ENCODE measurements at places on chromosomes 5 and 9. TPM values are rescaled to one million over a fixed set of nuclear protein-coding genes. Genes with fewer than 3 reads are reported as not detected.

- no peak overlapping the region for H3K4me3 ChIP-seq
- DNase-seq: no peak
- H3K27me3 ChIP-seq: no peaks in the 10 kb centered on the region
Measured at GRCh38 chr9:69946800-69947437, 96.7 kb upstream of the MAMDC2 start.

GRCh38 chr9:34262971-34263370 is 66.1 kb downstream of the KIF24 start:
- no peaks in the 10 kb centered on the region for H3K27me3 ChIP-seq
- H3K4me1 ChIP-seq: no peaks in the 10 kb centered on the region
- no peaks in the 10 kb centered on the region for H3K36me3 ChIP-seq
- no peak for DNase-seq

DNA sequence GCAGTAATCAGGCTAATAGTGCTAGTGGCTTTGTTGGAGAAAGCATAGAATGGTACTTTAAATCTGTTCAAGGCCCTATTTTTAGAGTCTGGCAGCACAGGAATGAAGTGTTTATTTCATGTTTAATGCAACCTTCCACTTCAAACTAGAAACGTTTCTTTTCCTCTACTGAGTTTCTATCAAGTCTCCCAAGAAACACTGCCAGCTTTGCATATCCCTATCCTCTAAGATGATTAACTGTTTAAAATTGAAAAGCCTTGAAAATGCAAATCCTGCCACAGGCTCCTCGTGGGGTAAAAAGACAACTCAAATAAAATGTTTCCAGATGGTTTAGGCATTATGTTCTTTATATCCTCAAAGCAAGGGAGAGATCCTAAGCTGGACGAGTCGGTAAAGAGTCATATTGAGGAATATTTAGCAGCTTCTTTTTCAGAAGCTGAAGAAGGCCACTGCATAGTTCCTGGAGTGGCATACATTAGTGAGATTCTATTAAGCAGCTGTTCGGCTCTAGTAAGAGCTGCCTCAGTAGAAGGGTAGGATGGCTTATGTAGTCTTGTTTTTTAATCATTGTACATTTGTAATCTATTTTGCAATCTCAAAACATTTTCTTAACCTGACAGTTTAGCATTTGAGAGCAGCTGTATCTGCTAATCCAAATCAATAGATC is 251.2 kb downstream of the CHSY3 start:
- H3K27ac ChIP-seq: peak overlapping the region; percentile 90
- H3K4me1 ChIP-seq: no peaks in the 10 kb centered on the region
- no peak overlapping the region for H3K4me3 ChIP-seq
- H3K36me3 ChIP-seq: no peaks in the 10 kb centered on the region

- H3K27ac ChIP-seq: no peak overlapping the region
- H3K4me1 ChIP-seq: no peaks in the 10 kb centered on the region
- H3K4me3 ChIP-seq: no peak overlapping the region
Measured at GRCh38 chr9:108278341-108278740, 577.4 kb downstream of the ACTL7B start.

Gene CNTFR
- total RNA-seq: 9.9 TPM

DNA sequence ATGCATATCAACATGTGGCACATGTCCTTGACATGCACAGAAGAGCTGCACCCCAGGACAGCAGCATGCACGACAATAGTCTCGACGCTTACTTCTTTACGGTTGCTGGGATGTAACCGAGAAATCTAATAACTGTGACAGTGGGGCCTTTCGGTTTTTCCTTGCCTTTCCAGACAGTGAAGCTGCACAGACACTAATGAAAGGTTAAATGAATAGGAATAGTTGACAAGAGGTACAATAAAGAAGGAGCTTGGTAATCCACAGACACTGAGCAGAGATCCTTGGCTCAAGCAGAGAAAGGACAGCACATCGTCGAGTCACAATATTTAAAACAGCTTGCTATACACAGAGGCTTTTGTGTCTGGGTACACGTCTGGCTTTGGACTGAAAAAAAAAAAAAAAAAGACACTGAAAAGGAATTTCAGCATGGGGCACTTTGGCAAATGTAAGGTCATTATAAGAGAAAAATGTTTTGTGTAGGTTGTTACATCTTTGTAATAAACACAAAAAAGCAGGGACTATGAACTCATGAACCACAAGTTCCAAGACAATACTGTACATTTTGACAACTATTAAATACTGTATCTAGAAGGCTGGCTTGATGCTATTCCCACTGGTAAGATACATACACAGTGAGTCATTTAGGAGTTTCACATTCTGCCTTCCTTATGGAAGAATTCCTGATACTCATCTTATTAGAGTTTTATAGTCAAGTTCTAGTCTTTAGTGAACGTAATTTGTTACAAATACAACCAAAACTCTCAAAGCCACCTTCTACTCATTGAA is 5.6 kb downstream of the BNC2 start:
- H3K36me3 ChIP-seq: no peaks in the 10 kb centered on the region
- H3K4me3 ChIP-seq: no peak overlapping the region
- no peaks in the 10 kb centered on the region for H3K27me3 ChIP-seq
- H3K4me1 ChIP-seq: no peaks in the 10 kb centered on the region
- no peak overlapping the region for H3K27ac ChIP-seq

Gene PSIP1
- total RNA-seq: 60.0 TPM

DNA sequence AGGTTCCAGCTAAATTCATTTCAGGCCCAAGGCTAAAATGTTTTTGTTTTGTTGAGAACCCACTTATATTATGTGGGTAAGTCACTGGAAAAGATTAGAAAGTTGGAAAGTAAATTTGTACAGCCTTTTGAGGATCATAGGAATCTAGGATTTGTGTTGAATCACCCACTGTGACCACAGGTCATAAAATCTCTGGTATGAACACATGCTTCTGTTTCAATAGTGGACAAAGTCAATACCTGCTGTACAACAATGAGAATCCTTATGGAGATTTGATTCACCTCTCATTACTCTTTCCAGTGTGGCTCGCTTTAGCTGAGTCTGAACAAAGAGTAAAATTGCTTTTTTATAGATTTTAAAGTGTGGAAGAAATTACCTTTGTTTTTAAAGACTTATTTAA is 369.5 kb downstream of the TMEM167A start:
- H3K27ac ChIP-seq: no peak overlapping the region
- DNase-seq: no peak
- H3K27me3 ChIP-seq: no peaks in the 10 kb centered on the region
- H3K4me3 ChIP-seq: no peak overlapping the region
- H3K4me1 ChIP-seq: no peaks in the 10 kb centered on the region
- H3K36me3 ChIP-seq: no peaks in the 10 kb centered on the region

DNA sequence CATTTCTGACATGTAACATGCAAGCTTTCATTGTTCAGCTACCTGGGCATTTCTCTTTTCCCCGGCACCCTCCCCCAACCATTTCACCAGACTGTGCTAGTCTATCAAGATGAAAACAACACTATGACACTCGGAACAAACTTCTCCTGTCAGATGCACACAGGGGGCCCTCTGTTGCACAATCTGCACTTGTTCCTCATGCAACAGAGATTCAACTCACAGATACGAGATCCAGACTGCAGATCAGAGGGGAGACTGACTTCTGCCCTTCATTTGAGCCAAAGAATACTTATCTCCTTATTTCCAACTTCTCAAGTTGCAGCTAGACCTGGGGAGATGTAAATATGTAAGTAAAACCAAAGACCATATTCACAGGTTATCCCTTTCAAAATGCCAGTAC is 15.7 kb upstream of the FST start:
- H3K4me3 ChIP-seq: no peak overlapping the region
- no peak overlapping the region for H3K27ac ChIP-seq
- H3K36me3 ChIP-seq: no peaks in the 10 kb centered on the region
- DNase-seq: no peak
- H3K4me1 ChIP-seq: no peaks in the 10 kb centered on the region

DNA sequence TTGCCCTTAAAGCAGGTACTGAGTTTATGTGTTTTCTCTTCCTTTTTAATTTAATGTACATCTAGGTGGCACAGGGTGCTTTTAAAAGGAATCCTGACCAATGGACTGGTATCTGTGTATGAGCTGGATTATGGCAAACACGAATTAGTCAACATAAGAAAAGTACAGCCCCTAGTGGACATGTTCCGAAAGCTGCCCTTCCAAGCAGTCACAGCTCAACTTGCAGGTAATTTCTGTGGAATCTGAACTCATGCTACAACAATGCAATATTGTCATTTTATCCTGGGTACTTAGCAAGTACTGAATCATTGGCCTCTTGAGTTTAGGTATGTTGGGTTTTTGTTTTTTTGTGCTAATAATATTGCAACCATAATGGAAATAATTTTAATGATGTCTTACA is 14.4 kb upstream of the TMOD1 start:
- H3K36me3 ChIP-seq: peaks cover 5% of the 10 kb centered on the region
- H3K27ac ChIP-seq: no peak overlapping the region
- no peak overlapping the region for H3K4me3 ChIP-seq
- no peak for DNase-seq

Gene FOXD4L4
- total RNA-seq: 0.36 TPM

Gene EPB41L4A
- 39.3 TPM for total RNA-seq

Gene AHRR
- total RNA-seq: 1.9 TPM

Gene CDKN2A
- 2.3 TPM for total RNA-seq

DNA sequence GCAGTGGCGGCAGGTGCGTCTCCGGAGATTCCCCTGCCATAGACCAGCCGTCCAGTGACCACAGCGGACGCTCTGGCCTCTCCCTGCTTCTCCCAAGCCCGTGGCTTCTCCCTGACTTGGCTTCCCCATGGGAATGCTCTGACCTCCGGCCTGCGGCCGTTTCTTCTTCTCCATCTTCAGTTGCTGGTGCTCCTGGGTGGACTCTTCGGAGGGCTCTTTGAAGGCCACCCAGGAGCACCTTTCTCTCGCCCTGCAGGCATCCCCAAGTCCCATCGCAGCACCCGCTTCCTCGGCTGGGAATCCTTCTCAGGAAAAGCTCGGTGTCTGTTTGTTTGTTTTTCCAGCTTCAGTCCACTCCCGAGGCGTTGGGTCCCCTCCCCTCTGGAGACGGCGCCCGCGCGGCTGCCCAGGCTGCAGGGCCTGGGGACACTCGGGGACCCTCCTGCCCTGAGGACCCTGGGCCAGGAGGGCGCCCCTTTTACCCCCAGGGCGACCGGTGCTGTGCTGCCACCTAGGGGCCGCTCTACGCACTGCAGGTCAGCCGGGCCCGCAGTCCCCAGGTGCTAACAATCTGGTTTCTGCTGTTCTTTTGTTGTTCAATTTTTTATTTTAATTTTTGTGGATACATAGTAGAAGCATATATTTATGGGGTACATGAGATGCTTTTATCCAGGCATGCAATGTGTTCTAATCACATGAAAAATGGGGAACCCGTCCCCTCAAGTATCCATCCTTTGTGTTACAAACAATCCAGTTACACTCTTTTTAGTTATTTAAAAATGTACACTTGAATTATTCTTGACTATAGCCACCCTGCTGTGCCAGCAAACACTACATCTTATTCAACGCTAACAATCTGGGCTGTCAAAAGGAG is 197.9 kb upstream of the ADAMTS16 start:
- H3K27ac ChIP-seq: no peak overlapping the region
- no peak for DNase-seq
- H3K4me3 ChIP-seq: no peak overlapping the region
- H3K27me3 ChIP-seq: no peaks in the 10 kb centered on the region
- no peaks in the 10 kb centered on the region for H3K4me1 ChIP-seq

Gene POU5F2
- 2.8 TPM for total RNA-seq

All from aorta (tissue), 5 donors.